ENCODE measurements at places on chromosomes 6 and 20.

DNA sequence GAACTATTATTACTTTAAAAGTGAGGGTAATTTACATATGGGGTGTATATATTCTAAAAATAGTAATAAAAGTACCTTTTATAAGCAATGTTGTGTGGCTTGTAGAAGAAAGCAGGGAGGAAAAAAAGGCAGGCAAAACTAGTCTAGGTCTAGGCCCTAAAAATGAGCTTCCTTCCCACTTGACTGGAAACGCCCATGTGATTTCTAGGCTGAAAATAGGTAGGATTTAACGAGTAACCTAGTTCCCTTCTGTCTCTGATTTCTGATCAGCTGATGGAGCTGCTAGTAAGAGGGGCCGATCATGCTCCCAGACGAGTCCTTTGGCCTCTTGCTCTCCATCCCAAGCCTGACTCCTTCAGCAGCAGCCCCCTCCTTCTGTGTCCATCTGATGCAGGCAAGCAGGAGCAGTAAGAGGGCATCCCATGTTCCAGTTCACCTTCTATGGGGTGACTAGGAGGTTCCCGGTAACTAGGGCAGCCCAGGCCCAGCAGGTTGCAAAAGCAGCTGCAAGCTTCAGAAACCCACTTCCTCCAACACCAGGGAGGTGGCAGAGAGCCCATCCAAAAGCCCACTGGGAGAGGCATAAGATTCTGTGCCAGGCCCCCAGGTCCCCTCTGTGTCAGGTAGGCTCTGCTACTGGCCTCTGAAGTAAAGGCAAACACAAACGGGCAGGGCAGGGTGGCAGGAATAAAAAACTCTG lies 24.4 kb downstream of the TBC1D20 start:
- no peak for DNase-seq

DNA sequence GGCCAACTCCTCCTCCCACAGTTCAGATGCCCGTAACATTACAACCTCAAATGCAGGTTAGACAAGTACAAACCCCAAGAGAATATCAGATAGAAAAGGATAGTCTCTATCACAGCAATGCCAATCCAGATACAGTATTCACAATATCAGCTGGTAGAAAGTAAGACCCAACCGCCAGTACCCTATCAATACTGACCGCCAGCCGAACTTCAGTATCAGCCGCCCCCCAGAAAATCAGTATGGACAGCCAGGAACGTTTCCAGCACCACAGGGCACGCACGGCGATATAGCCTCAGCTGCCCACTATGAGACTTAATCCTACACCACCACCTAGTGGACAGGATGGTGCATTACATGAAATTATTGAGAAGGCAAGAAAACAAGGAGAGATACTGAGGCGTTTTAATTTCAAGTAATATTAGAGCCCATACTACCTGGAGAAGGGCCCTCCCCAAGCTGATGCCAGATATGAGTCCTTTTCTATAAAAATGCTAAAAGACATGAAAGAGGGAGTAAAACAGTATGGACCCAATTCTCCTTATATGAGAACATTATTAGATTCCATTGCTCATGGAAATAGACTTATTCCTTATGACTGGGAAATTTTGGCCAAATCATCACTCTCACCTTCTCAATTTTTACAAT lies 17.6 kb upstream of the EIF2S2 start:
- peak; percentile 47 for DNase-seq

DNA sequence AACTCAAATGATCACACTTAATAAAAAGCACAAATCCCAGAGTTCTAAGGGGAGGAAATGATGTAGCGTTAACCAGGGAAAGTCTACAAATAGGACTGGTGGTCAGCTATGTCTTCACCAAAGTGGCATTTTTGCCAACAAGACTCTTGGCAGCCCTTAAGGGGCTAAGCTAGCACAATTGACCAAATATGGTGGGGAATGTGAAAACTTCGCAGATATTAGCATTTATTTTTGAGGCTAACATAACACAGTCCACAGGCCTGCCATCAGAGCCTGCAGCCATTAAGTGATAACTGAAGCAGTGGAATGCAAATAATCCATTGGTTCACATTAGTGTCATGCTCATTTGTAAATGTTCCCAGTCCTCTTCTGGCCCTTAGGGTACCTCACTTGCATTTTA lies 274.6 kb downstream of the FOXC1 start:
- no peak for DNase-seq

DNA sequence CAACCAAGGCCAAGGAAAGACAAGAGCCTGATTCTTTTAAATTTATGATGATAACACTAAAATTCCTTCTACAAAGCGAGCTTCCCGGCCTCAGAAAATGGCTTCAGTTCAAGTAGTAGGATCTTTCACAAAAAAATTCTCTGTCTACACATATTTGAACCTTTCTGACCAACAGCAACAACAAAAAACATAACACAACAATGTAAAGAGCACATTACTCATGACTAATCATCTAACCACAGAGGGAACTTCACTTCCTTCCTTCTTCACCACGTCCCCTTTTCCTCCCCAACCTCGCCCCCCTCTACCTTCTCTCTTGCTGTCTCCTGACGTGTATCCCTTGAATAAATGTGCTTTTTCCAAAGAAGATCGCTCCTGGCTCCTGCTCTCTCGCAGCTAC lies 228.2 kb downstream of the MYLK4 start:
- no peak for DNase-seq

DNA sequence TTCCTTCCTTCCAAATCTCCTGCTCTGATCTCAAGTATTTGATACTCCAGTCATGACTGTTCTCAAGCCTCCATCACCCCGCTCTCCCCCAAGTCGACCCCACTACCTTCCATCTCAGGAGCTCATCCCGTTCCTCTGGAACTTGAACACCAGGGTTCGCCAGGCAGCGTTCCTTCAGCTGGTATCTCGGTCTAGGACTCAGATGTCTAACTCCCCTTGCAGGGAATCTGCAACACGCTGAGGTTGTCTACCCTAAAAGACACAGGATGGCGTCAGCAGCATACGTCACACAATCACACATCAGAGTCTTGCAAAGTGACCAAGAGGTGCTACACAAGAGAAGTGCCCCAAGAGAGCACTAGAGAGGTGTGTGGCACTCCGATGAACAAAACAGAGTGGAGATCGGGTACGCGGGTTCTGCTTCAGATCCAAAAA lies 706 bp downstream of the ZNF184 start:
- DNase-seq = peak; percentile 77

DNA sequence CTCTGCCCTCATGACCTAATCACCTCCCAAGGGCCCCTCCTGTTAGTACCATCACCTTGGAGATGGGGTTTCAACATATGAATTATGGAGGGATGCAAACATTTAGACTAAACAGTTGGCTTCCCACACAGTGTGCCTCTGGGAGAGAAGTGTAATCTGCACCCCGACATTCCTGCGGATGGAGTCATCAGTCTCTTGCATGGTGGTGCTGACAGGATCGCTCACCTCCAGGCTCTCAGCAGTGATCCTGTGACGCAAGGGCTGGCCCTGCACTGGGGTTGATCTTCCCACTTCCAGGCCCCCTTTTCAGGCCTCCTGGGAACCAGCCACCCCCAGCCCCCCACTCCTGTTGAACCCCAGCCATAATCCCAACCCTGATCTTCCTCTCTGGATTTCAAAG lies 16.0 kb upstream of the PI16 start:
- no peak for DNase-seq

DNA sequence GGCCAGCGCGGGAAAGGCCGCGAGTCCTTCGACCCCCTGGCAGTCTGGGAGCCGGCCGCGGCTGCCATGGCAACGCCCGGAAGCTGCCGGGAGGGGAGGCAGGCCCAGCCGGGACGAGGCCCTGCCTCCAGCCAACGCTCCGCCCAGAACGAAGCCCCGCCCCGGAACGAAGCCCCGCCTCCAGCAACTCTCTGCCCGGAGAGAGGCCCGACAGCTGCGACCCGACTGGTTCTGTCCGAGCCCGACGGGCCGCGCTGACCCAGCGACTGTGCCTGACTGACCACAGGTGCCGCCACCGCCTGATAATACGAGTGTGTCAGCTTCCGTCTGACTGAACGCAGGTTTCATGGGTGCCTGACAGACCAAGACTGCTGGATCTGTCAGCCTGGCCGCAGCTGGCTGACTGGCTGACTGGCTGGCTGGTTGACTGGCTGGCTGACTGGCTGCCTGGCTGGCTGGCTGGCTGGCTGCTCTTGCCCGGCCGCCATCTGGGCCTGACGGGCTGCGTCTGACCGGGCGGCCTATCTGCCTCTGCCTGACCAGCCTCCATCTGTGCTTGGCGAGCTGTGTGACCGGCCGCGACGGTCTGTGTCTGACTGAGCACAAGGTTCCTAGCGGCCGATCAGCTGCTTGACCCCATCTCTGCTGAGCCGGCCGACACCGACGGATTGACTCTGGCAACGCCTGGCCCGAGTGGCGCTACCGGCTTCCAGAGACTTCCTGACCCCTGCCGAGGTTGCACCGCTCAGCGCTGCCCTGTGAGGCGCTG lies 89.7 kb upstream of the EPB41L1 start:
- DNase-seq = peak; percentile 98

GRCh38 chr6:39079197-39080125 lies 30.9 kb downstream of the GLP1R start:
- DNase-seq = no peak

DNA sequence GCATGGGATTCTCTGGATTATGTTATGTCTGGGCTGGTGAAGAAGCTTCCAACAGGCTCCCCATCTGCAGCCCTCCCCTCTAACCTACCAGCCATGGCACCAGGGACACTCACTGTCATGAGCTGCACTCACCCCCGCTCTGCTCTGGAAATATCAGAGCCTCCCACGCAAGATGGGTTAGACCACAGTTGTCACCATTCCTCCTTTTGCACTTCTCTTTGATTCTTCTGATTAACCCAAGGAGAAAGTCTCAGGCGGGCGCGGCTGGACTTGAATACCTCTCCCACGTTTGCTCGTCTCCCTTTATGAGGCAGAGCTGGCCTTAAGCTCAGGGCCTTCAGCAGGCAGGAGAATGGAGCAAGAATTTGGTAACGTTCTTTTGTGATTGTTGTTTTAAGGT lies 128.1 kb downstream of the CEBPB start:
- DNase-seq = no peak

DNA sequence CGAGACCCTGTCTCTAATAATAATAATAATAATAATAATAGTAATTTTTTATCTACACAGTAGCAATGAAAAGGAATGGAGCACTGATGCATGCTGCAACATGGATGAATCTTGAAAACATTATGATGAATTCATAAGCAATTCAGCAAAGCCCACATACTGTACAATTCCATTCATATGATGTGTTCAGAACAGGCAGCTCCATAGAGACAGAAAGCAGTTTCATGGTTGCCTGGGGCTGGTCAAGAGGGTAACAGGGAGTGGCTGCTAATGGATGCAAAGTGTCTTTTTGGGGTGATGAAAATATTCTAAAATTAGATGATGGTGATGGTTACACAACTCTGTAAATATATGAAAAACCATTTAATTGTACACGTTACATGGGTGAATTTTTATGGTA lies 43.6 kb downstream of the SLC24A3 start:
- DNase-seq = no peak

GRCh38 chr6:140897349-140897748 lies 1235.4 kb upstream of the GJE1 start:
- no peak for DNase-seq

DNA sequence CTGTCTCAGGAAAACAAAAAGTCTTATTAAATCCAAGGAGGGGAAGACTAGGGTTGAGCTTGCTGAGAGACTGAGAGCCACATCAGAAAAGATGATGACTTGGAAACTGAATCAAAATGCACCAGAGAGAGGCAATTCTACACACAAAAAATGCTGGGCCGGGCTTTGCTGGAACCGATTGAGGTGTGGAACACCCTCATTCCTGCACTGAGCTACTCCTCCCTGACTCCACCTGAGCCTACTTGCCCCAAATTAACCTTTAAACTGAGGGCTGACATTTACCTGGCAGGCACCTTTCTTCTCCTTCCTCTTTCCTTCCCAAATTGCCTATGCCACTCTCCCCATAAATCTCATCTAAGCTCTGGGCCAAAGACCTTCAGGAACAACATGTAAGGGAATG lies 40.8 kb upstream of the MBOAT1 start:
- DNase-seq = no peak

DNA sequence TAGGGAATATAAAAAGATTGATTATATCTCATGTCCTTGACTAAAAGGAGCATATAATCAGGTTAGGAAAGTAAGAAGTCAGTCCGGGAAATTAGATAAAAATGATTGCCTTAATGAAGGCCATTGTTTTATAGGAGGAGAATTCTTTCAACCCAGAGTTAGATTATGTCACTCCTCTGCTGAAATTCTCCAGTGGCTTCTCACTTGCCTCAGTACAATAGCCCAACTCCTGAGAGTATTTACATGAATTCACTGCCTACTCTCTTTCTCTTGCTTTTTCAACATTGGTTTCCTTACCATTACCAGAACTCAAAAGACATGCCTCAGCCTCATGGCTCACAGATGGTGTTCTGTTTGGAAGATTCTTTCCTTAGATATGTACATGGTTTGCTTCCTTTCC lies 114.9 kb downstream of the EPHA7 start:
- no peak for DNase-seq

DNA sequence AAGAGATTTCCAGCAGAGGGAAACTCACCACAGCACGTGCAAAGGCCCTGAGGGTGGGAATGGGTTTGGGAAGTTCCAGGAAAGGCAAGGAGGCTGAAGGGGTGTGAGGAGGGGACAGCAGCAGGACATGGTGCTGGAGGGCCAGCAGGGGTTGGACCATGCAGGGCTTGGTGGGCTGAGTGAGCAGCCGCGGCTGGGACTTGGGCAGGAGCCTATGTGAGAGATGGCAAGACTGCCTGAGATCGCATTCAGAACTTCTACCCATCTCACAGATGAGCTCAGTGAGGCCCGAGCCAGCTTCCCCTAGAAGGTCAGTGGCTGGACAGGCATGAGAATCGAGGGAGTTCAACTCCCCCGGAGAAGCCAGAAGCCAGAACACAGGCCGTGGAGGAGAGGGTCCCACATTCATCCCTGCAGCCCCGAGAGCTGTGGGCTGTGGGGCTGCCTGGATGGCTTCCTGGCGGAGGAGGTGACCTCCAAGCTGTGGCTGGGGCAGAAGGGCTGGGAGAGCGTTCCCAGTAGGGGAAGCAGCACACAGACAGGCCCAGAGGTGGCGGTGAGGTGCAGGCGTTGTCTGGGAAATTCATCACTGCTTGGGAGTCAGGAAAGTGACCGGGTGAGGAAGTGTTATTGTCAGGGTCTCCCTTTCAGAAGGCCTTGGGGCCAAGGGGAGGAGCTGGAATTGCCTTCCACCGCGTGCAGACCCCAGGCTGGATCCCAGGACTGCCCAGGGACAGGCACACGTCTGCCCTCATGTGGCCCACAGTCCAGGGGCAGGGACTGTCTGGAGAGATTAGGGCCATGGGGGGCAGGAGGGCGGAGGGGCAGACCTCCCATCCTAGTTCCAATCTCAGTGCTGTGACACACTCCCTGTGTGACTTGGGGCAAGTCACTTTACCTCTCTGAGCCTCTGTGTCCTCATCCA lies 103.8 kb downstream of the CEBPB start:
- DNase-seq = no peak

GRCh38 chr6:324729-325125 lies 32.4 kb downstream of the DUSP22 start:
- DNase-seq = no peak

- DNase-seq = no peak
Measured at GRCh38 chr6:137911675-137912191, 44.7 kb downstream of the TNFAIP3 start.

GRCh38 chr20:48630342-48631075 lies 197.3 kb downstream of the PREX1 start:
- DNase-seq = no peak

- peak; percentile 41 for DNase-seq
Measured at GRCh38 chr6:166418691-166419143, 36.0 kb upstream of the MPC1 start.

- DNase-seq = no peak
Measured at GRCh38 chr20:24916412-24916811, 32.7 kb upstream of the CST7 start.

GRCh38 chr20:22371843-22372242 lies 212.5 kb downstream of the FOXA2 start:
- no peak for DNase-seq

- no peak for DNase-seq
Measured at GRCh38 chr20:53706466-53707370, 113.1 kb upstream of the ZNF217 start.

All from activated T-cell treated with anti-CD3 and anti-CD28 coated beads, Interleukin-2, amount 50 U/mL, for 48 hours (primary cell).